GM23338 (cell line): ENCODE measurements at places on chromosomes 7 and 10. TPM values are rescaled to one million over a fixed set of nuclear protein-coding genes. Genes with fewer than 3 reads are reported as not detected.

Gene DYDC2
- polyA plus RNA-seq: 9.0 and 10.3 TPM in 2 replicates

Gene FAM25G
- not detected in 2 replicates for polyA plus RNA-seq

Gene CABCOCO1
- not detected in 2 replicates for polyA plus RNA-seq

Gene OPN1SW
- polyA plus RNA-seq: 0.50 and 0.80 TPM in 2 replicates

Gene TEX36
- polyA plus RNA-seq: not detected in 2 replicates

Gene TRDMT1
- polyA plus RNA-seq: 12.0 and 16.0 TPM in 2 replicates

Gene KAZALD1
- polyA plus RNA-seq: 0.27 and 0.75 TPM in 2 replicates

Gene PKD2L1
- not detected in 2 replicates for polyA plus RNA-seq

Gene KCNIP2
- 2.2 and 2.6 TPM in 2 replicates for polyA plus RNA-seq
